ENCODE measurements at places on chromosomes 3 and 15.

- DNase-seq: no peak
Measured at GRCh38 chr3:60651799-60652198, 599.5 kb downstream of the FHIT start.

GRCh38 chr3:140423146-140423545 is 254.7 kb upstream of the TRIM42 start:
- DNase-seq: no peak

DNA sequence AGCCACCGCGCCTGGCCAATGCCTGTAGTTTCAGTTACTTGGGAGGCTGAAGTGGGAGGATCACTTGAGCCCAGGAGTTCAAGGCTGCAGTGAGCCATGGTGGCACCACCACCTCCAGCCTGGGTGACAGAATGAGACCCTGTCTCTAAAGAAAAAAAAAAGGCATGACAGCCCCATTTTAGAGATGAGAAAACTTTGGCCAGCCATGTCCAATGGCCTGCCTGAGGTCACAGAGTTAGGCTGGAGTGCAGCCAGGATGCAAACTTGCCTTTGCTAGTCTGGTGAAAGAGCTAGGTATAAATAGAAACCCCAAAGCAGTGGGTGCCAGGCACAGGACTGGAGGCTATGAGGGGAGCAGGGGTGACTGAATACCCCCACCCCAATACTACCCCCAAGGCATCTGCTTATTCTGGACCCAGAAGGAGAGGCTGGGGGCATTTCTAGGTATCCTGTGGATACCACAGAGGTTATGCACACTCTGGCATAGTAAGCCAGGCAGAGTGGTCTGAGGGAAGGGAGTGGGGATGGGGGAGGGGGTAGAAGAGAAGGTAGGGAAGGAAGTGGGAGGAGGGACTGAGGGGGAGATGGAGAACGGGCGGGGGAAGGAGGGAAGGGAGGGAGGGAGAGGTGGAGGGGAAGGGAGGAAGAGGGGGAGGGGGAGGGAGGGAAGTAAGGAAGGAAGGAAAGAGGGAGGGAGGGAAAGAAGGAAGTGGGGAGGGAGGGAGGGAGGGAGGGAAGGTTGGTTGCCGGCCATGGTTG is 16.2 kb upstream of the C15orf39 start:
- DNase-seq: no peak

DNA sequence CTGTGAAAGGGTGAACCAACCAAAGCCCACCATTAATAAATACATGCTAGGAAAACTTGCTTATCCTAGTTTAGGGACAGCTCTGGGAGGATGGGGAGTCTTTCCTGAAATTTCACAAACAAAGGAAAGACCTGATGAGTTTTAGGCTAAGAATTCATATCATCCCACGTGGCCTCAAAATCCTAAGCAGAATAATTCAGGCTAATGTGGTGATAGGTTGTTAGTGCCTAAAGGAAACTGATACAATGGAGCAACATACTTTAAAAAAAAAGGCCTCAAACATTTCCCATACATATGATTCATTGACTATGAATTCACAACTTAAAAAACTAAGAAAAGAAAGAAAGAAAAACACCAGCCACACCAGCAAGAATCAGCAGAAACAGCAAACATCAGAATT is 126.9 kb upstream of the CNTN4 start:
- DNase-seq: no peak

DNA sequence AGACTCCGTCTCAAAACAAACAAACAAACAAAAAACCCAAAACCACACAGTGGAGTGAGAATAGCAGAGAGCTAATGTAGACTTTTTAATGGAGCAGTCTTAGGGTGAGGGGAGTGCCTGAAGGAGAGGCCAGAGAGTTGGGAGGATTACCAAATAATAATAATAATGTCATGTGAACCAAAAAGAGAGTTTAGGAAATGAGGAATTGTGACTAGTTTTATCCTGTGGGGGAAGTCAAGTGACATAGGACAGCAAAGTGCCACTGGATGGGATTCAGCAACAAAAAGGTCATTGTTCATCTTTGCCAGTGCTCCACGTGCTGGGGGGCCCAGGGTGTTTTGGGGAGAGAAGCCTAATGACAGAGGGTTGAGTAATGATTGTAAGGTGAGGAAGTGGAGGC is 12.9 kb downstream of the GPR87 start:
- no peak for DNase-seq

GRCh38 chr3:102098130-102098885 is 249.0 kb downstream of the NFKBIZ start:
- DNase-seq: no peak

DNA sequence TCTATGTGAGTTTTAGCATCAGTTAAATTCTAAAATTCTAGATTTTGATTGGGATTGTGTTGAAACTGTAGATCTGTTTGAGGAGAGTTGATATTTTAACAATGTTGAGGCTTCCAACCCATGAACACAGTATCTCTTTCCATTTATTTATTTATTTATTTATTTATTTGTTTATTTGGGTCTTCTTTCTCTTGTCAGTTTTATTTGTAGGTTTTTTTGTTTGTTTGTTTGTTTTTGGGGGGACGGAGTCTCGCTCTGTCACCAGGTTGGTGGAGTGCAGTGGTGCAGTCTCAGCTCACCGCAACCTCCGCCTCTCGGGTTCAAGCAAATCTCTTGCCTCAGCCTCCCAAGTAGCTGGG is 25.3 kb downstream of the MRAS start:
- no peak for DNase-seq

- DNase-seq: no peak
Measured at GRCh38 chr3:194905696-194906095, 220.0 kb downstream of the FAM43A start.

DNA sequence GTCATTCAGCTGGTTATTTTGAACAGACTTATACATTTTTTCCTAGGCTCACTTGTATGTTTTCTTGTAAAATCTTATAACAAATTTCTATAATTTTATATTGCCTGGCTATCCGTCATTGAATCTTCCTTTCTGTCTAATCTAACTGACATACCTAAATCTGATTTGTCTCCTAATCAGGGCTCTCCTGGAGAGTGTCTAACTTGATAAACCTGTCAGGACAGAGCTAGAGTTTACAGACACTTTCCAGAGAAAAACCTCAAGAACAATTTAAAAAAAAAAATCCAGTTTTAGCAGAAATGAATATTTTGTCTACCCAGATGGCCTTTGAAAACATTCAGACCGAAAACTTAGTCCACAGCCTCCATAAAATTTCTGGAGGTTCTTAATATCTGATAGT is 1305.8 kb downstream of the ROBO1 start:
- no peak for DNase-seq

- DNase-seq: no peak
Measured at GRCh38 chr3:179615458-179616173, 11.0 kb downstream of the NDUFB5 start.

- DNase-seq: no peak
Measured at GRCh38 chr15:60362321-60363086, 35.3 kb downstream of the ANXA2 start.

DNA sequence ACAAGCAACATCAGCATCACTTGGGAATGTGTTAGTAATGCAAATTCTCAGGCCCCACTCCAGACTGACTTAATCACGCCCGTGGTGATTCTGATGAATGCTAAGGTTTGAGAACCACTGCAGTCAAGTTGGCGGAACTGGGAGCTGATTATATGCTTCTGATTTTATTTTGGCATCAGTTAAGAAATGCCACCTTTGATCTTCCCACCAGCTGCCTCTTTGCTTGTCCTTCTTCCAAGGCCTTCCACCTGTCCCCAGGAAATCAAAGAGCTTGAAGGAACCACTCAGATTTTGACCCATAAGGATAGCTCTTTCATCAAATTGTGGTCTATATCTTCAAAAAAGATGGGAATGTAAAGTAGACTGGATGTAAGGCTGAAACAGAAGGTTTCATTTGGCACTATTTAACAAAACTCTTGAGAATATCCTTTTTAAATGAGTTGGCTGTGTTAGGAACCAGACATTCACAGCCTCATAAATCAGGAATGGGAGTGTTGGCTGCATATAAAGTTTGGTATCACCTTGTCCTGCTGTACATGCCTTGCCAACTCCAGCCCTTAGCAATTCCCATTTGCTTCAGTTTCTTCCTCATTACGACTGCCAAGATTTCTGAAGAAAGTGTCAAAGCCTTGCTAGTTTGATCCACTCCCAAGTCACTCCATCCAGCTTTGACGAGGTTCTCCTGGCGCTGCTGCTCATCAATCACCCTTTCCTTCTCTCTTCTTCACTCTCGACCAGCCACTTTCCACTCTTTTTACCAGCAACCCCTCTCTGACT is 125.8 kb upstream of the NPHP3 start:
- no peak for DNase-seq

GRCh38 chr3:6542795-6543194 is 318.1 kb upstream of the GRM7 start:
- no peak for DNase-seq

DNA sequence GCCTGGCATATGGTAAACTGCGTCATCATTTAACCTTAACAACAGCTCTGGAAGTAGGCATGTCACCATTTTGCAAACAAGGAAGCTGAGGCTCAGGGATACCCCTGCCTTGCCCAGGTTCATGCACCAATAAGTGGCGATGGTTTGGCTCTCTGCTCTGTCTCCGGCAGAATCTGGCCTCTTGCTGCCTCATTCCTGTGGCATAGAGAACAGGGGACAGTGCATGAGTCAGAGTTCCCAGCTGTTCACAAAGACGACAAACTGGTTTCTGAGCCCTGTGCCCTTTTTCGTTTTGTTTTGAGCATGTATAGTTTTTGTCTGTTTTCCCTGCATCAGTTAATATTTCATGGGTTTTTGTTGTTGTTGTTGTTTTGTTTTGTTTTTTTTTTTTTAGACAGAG is 236.8 kb downstream of the OPA1 start:
- DNase-seq: no peak

DNA sequence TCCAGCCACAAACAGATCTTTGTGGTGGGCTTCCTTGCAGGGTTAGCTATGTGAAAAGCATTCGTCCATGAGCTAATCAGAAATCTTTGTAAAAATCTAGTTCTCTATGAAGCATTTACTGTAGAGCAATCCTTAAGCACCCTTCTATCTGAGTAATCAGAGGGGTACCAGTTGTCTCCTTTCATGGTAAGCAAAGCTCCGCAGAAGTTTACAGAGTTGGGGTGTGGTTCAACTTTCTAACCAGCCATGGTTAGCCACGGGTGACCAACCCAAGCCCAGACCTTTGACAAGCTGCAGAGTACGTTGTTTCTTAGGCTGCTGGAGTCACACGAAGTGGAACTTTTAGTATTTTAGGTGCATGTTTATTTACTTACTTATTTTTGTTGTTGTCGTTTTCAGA is 77.4 kb downstream of the FLNB start:
- DNase-seq: no peak

- no peak for DNase-seq
Measured at GRCh38 chr3:62446337-62446940, 73.1 kb upstream of the FEZF2 start.

DNA sequence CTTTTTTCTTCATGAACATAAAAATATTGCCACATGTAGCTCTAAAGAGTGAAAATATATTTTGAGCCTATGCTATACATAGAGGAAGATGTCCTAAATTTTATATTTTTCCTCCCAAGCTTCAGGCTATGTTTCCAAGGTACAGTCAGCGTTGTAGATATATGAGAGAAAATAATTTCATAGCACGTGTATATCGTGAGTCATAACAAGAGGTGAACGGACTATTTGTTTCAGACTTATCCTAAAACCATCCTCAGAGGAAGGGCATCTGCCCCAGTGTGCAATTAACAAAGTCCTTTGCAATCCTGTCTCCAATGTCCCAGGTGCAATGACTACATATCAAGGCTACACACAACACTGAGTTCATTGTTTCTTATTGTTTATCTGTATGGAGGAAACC is 177.3 kb upstream of the ARRDC4 start:
- no peak for DNase-seq

GRCh38 chr3:68148447-68148846 is 494.0 kb upstream of the SUCLG2 start:
- DNase-seq: no peak

DNA sequence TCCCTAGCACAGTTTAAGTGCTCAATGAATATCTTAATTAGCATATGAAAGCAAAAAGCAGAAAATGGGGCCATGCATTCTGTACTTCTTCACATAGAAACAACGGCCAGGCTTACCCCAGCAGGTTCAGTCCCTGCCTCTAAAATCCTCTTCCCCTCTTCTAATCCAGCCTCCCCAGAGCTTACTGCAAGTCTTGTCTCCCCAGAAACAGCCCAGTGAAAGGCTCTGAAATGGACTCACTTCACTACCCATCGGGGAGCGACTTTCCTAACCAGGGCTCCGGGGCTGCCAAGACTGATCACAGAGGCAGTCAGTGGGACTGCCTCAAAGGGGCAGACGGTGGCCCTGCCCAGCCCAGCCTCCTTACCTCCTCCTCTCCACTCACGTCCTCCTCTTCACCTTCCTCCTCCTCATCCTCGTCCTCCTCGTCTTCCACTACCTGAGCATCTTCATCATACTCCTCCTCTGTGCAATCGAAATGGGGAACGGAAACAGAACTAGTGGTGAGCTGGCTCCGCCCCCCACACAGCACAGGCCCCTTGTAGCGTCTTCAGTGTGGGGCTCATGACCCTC is 38.0 kb downstream of the ANP32A start:
- DNase-seq: no peak

GRCh38 chr3:119468041-119468440 is 722 bp upstream of the POGLUT1 start:
- DNase-seq: no peak

DNA sequence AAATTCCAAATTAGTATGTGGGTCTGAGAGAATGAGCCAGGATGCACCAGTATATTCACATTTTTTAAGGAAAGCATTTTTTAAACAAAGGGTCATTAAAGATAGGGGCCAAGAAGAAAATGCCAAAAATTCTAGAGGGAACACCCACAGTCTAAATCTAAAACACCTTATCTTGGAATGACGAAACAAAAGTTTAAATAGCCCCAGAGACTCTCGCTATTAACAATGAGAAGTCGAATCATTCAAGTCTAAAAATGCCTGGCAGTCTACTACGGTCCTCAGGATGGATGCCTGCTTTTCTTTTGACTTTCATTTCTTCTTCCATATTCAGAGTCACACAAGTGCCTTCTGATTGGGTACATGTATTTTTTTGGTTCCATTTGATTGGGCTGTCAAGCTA is 66.3 kb downstream of the SSUH2 start:
- DNase-seq: no peak

GRCh38 chr3:148379763-148380382 is 317.8 kb upstream of the AGTR1 start:
- DNase-seq: peak; percentile 6

DNA sequence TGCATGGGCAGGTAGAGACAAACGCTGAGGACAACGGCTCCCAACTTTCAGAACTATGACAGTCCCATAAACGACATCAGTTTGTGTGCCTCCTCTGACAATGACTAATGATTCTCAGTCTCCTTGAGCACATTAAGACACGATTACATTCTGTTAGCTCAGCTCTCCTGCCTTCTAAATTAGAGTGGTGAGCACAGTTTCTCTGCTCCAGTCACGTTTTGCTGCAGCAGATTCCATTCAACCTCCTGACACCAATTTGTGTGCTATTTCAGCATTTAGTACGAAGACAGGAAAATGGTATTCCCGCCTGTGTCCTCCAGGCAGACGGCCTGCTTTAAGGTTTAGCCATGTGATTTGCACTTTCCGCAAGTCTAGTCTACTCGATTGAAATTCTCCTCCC is 458.4 kb upstream of the CFAP20DC start:
- DNase-seq: no peak

GRCh38 chr3:128323206-128324081 is 143.2 kb downstream of the DNAJB8 start:
- no peak for DNase-seq

- no peak for DNase-seq
Measured at GRCh38 chr3:108202834-108203233, 19.4 kb downstream of the IFT57 start.

GRCh38 chr3:171574556-171575240 is 114.5 kb upstream of the TNIK start:
- DNase-seq: no peak
